ENCODE measurements at places on chromosomes 2 and 18. TPM values are rescaled to one million over a fixed set of nuclear protein-coding genes. Genes with fewer than 3 reads are reported as not detected.

Gene CXCR1
- total RNA-seq, result not detected

Gene TACR1
- total RNA-seq, result 2.0 TPM

- ATAC-seq, result no peak
These were observed 170.0 kb downstream of the EPHA4 start for GRCh38 chr2:221402072-221402471.

DNA sequence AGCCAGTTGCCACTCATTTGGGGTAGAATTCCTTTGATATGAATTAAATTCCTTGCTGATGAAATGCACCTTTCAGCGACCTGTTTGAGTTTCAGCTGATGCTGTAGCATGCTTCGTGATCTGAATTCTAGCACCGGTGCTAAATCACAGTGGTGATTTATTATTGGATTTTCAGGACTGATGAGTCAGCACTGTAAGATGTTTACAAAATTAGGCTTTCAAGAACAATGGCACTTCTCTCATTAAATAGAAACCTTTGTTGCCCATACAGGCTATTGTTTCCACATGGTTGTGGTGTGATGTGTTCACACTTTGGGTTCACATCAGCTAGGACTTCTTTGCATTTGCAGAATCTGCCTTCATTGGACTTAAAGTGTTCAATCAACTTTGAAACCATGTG is 687.7 kb downstream of the ARHGAP15 start:
- ATAC-seq, result no peak

- no peak for ATAC-seq
These were observed 440.1 kb downstream of the ZEB2 start for GRCh38 chr2:144079803-144080202.

GRCh38 chr2:110674620-110675555 is 3.0 kb downstream of the BUB1 start:
- no peak for ATAC-seq
